Activated T-helper 1 cell treated with anti-CD3 and anti-CD28 coated beads, Interleukin-12 subunit alpha, Interleukin-12 subunit beta, Interleukin-2, Interleukin-4 antibody, amounts not matched to agents 30 ng/mL and 10 ng/mL and 1 ng/mL, durations not matched to agents 14 hours and 24 hours and 36 hours (primary cell): ENCODE measurements at places on chromosomes 12 and 14. TPM values are rescaled to one million over a fixed set of nuclear protein-coding genes. Genes with fewer than 3 reads are reported as not detected.

DNA sequence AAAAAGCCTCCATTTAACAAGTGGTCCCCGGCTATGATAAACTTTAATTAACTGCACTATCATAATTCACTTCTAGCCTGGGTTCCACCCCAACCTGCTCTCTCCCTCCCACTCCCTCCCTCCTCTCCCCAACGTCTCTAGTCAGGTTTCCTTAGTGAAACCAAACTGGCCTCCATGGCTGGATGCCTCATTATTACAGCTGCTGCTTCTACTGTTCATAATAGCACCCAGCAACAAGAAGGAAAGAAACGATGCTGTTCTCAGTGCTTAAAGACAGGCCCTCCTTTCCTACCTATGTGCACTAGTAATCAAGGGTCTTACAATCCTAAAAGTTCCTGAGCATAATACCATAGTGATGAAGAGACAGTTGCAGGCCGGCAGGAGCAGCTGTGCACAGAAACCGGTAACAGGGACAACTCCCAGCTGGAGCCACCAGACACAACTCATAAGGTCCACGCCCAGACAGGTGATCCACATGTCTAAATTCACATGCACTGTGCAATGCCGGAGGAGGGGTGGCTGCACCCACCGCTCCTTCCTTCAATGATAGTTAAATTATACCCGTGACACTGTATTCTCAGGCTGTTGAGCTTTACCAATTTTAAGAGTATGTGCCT is 6.2 kb downstream of the IRF2BPL start:
- H3K36me3 ChIP-seq, result peaks cover 6% of the 10 kb centered on the region
- no peak for DNase-seq
- H3K27ac ChIP-seq, result peak overlapping the region; percentile 59
- no peaks in the 10 kb centered on the region for H3K27me3 ChIP-seq

- no peak overlapping the region for H3K4me3 ChIP-seq
- no peaks in the 10 kb centered on the region for H3K4me1 ChIP-seq
- DNase-seq, result no peak
These were observed 196.4 kb downstream of the TMTC3 start for GRCh38 chr12:88338486-88338885.

DNA sequence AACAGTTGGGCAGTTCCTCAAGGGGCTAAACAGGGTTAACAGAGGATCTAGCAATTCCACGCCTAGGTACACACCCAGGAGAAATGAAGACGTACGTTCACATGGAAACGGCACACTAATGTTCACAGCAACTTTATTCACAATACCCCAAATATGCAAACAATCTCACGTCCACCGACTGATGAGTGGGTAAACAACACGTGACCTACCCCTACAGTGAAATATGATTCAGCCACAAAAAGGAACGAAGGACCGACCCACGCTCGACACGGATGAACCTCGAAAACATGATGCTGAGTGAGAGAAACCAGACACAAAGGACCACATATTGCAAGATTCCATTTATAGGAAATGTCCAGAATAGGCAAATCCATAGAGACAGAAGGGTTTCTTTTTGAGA is 112.7 kb downstream of the NCOR2 start:
- H3K4me3 ChIP-seq, result no peak overlapping the region
- peaks cover 15% of the 10 kb centered on the region for H3K36me3 ChIP-seq
- H3K4me1 ChIP-seq, result peaks cover 46% of the 10 kb centered on the region
- no peak for DNase-seq

DNA sequence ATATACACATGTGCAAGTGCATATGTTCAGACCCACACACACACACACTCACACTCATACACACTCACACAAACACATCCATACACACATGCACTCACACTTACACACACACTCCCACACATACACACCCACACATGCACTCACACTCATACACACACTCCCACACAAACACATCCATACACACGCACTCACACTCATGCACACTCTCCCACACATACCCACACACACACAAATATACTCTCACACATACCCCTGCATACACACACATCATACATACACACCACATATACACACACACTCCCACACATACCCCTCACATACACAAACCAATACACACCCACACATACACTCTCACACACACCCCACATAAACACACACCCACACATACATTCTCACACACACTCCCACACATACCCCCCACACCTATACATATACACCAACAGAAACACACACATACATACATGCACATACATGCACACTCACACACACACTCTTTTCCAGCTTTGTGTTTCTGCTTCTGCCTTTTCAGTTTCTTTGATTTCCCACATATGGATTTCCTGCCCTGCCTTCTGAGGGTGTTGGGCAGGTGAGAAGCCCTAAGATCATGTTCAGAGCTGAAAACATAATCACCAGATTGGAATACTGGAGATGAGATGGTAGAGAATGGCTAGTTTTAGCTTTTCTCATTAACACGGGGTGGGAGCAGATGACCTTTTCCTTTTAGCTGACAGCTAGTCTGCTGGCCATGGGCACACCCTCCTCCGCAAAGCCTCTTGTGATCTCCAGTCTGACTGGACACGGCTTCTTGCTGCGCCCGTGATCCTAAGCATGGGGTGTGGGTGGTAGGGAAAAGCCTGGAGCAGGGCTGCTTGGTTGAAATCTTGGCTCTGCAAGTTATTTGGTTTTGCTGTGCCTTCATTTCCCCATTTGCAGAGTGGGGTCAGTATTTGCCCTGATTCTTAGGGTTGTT is 214.0 kb downstream of the CHST11 start:
- peaks cover 86% of the 10 kb centered on the region for H3K4me1 ChIP-seq
- H3K36me3 ChIP-seq, result peaks cover 15% of the 10 kb centered on the region
- H3K4me3 ChIP-seq, result peak overlapping the region; percentile 50
- no peaks in the 10 kb centered on the region for H3K27me3 ChIP-seq

DNA sequence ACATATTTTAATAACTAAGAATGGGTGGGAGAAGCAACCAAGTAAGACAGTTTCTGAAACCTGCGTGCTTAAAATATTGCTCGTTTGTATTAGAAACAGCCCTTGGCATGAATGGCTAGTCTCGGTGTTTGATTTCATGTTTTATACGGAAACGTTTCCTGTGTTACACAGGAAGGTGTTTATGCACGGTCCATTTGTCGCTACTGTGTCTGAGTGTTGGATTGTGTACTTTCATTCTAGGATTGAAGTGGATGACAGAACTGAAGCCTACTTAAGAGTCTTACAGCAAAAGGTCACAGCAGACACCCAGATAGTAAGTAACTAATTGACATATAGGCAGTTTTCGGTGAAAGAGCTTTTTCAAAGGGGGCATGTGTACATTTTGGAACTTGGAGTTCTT is 19.6 kb downstream of the PIWIL1 start:
- no peaks in the 10 kb centered on the region for H3K36me3 ChIP-seq
- H3K27me3 ChIP-seq, result no peaks in the 10 kb centered on the region
- no peaks in the 10 kb centered on the region for H3K4me1 ChIP-seq
- DNase-seq, result no peak
- H3K27ac ChIP-seq, result no peak overlapping the region

DNA sequence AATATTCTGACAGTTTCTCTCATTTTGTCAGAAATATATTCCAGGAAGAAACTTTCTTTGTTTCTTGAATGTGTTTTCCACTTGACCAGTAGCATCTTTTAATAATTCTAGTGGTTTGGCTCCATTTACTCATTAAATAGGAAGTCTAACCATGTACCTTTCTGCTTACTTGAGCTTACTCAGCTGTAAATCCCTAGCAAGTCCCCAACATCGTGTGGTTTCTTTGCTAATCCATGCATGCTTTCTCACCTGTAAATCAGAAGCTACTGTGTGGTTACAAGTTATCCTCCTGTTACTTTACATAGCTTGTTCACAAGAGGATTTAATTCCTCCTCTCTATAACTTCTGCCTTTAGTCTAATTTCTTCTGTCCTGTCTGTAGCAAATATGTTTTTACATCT is 227.7 kb downstream of the FSCB start:
- no peaks in the 10 kb centered on the region for H3K36me3 ChIP-seq
- no peaks in the 10 kb centered on the region for H3K4me1 ChIP-seq
- H3K27me3 ChIP-seq, result no peaks in the 10 kb centered on the region
- no peak overlapping the region for H3K4me3 ChIP-seq
- H3K27ac ChIP-seq, result no peak overlapping the region
- no peak for DNase-seq

DNA sequence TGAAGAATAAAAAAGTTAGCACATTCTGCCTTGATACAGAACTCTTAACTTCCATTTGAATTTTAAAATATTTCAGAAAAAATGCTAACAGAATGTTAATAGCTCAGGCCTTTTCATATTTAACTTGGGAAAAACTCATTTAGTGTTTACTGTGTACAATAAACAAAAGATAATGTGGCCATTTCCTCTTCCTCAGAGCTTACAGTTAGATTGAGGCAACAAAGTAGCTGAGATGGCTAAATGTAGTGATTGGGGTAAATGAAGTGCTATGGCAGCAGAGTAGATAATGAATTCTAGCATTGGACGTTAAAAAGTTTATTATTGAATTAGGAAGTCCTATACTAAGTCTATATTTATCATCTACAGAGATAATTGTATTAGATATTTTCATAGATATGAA is 12.7 kb downstream of the CPSF2 start:
- peaks cover 36% of the 10 kb centered on the region for H3K36me3 ChIP-seq
- no peaks in the 10 kb centered on the region for H3K27me3 ChIP-seq
- no peak overlapping the region for H3K4me3 ChIP-seq

DNA sequence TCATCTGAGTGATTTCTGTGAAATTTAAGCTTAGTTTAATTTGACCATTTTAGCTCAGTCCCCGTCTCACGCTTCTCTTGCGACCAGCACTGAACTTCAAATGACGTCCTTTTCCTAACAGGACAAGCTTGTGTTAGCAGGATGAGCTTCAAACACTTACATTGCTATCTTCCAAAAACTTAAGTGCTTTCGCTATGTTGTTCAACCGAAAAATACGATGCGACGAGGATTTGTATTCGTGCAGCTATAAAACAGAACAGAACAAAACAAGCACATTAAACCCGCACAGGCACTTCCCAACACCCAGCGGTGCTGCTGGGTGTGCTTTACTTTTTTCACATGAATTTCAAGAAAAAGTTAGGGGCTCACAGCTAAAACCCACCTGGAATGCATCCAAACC is 64.2 kb upstream of the DICER1 start:
- H3K4me3 ChIP-seq, result no peak overlapping the region
- no peaks in the 10 kb centered on the region for H3K36me3 ChIP-seq
- no peaks in the 10 kb centered on the region for H3K4me1 ChIP-seq
- H3K27ac ChIP-seq, result no peak overlapping the region
- DNase-seq, result no peak

- H3K27me3 ChIP-seq, result no peaks in the 10 kb centered on the region
- H3K4me3 ChIP-seq, result no peak overlapping the region
- peaks cover 2% of the 10 kb centered on the region for H3K36me3 ChIP-seq
These were observed 108.0 kb downstream of the PPP2R5E start for GRCh38 chr14:63435204-63435603.

GRCh38 chr12:53806721-53807120 is 54.9 kb upstream of the CISTR start:
- peaks cover 14% of the 10 kb centered on the region for H3K27me3 ChIP-seq
- no peak overlapping the region for H3K27ac ChIP-seq
- H3K4me3 ChIP-seq, result no peak overlapping the region
- H3K4me1 ChIP-seq, result no peaks in the 10 kb centered on the region
- no peaks in the 10 kb centered on the region for H3K36me3 ChIP-seq
- DNase-seq, result no peak

DNA sequence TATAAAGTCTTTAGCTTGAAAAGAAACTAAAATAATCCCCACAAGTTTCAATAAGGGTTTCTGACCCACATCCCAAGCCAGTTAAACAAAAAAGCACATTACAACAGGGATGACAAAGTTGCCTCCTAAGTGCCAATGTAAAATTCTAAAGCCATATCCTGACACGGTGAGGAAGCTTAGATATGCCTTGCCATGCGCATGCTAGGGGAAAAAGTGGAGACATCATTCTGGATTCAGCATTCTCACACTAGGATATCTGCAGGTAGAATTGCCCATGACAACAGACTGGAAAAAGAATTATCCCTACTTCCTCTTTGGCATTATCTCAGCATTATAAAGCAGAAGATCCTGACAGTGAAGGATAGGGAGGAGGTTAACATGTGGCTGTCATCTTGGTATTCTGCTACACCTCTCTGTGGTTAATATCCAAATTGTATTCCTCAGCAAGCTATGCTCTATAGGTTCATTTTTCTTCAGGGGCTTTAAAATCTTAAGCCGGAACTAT is 4.9 kb downstream of the DUSP6 start:
- H3K27ac ChIP-seq, result peak overlapping the region; percentile 88
- peaks cover 62% of the 10 kb centered on the region for H3K4me1 ChIP-seq
- H3K27me3 ChIP-seq, result no peaks in the 10 kb centered on the region
- peak overlapping the region; percentile 80 for H3K4me3 ChIP-seq

- no peak overlapping the region for H3K27ac ChIP-seq
- DNase-seq, result no peak
- H3K4me1 ChIP-seq, result no peaks in the 10 kb centered on the region
- H3K36me3 ChIP-seq, result peaks cover 22% of the 10 kb centered on the region
- H3K4me3 ChIP-seq, result no peak overlapping the region
These were observed 116.4 kb downstream of the TAOK3 start for GRCh38 chr12:118256352-118256751.

DNA sequence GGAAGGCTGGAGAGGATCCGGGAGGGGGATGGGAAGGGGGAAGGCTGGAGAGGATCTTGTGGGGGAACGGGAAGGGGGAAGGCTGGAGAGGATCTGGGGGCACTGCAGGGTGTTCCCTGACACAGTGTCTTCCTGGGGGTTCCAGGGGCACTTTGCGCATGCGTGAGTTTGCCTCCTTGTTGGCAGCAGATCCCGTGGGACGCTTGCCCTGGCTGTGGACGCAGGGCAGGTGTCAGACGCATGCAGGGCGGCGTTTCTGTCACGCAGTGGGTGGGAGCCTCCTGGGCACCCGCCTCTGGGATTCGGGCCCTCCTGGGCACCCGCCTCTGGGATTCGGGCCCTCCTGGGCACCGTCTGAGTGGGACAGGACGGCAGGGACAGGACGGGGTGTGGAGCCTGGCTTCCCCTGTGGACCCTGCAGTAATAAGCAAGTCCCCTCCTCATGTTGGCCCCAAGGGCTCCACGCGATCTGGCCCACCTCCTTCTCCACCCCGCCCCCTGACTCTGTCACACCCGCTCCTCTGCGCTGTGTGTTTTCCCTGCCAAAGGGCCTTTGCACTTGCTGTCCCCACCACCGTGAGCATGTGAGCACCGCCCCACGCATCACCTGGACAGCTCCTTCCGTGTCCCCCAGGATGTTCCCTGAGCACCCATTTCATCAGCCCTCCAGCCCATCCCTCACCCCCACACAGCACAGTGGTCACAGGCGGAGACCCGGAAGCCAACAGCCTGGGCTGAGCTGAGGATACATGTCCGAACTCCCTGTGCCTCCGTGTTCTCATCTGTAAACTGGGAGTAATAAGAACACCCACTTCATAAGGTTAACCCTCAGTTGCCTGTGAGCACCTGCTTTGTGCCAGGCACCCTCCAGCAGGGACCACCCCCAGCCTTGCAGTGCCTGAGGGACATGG is 4.4 kb downstream of the MMP17 start:
- no peak overlapping the region for H3K27ac ChIP-seq
- no peak overlapping the region for H3K4me3 ChIP-seq
- no peaks in the 10 kb centered on the region for H3K36me3 ChIP-seq
- H3K4me1 ChIP-seq, result no peaks in the 10 kb centered on the region
- peaks cover 21% of the 10 kb centered on the region for H3K27me3 ChIP-seq

SERPINA10 gene
- total RNA-seq, result not detected in 2 replicates

CHGA gene
- not detected in 2 replicates for total RNA-seq

C3AR1 gene
- total RNA-seq, result 0.60 and 0.71 TPM in 2 replicates

CAPZA3 gene
- total RNA-seq, result not detected in 2 replicates

ADAM21 gene
- not detected in 2 replicates for total RNA-seq

HOXC6 gene
- total RNA-seq, result not detected in 2 replicates
